Activated CD8-positive, alpha-beta memory T cell treated with anti-CD3 and anti-CD28 coated beads for 24 hours (primary cell): ENCODE measurements at places on chromosomes 2 and 18.

- no peak for DNase-seq
These were observed 8.1 kb upstream of the SSB start for GRCh38 chr2:169790581-169790980.

DNA sequence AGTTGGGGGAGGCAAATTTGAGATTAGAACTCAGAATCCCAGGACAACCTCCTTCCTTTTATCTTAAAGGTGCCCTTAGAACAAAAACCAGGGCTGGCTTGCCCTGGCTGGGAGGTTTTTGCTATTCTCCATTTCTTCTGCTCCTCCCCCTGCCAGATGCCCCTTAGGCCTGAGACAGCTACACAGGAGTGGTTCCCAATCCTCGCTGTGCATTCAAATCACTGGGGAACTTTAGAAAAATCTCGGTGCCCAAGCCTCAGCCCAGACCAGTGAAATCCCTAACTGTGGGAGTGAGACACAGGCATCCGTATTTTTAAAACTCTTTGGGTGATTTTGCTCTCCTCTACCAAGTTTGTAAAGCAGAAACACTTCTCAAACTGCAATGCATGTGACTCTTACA, 38.8 kb downstream of the LBH start:
- no peak for DNase-seq

DNA sequence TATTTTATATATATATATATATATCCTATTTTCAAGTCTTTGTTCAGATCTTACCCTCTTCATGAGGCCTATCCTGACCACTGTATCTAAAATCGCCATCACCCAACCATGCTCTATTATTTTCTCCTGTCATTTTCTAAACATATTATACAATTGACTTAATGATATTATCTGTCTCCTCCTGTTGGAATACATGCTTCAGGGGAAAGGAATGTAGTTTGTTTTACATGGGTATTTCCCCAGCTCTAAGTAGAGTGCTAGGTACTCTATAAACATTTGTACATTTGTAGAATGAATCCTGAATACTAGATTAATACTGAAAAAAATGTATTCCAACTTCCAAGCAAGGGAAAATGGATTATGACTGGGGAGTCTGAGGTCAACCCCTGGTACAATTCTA, 26.2 kb downstream of the TTC21B start:
- no peak for DNase-seq

DNA sequence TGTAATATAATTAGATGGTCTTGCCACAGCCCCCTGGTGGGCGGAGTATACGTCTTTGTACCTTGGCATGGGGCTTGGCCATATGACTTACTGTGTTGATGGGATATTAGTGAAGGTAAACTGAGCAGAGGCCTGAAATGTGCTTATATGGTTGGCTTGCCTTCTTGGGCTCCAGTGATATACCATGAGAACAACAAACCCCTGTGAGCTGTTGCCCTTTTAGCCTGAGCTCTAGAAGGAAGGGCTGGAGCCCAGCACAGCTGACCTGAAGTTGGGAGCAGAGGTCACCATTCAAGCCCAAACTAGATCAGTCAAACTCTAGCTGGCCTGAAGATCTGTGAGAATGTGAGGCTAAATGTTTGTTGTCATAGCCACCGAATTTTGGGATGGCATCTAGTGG, 75.2 kb upstream of the CD302 start:
- DNase-seq = no peak

- DNase-seq = no peak
These were observed 127.8 kb downstream of the STK39 start for GRCh38 chr2:168119515-168120141.

GRCh38 chr2:216866515-216867095, 6.7 kb upstream of the TNP1 start:
- DNase-seq = no peak

GRCh38 chr2:19426941-19427340, 68.5 kb upstream of the OSR1 start:
- DNase-seq = no peak
